WERI-Rb-1 (cell line): ENCODE measurements at places on chromosomes 7 and 10.

DNA sequence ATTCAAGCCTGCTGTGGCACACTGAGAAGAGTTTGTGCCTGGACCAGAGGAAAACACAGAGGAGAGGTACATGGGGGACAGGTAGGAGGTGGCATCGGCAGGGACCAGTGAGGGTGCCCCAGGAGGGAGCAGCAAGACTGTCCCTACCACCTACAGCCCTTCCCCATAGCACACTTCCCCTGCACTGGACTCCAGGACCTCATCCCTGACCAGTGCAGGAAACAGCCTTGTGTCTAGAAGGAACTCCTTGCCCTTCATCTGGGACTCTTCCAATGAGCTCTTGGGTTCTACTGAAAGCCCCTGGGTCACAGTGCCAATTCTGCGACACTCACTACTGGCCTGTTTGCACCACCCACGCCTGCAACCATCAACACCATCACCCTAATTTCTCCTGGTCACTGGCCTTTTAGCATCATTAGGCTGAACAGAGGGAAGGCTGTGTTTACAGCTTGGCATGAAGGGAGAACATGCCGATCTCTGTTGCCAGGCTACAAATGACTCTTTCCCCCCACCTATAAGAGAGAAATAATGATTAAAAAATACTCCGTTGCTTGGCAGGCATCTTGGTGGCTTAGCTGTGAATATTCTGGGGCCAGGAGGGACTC is 371.9 kb upstream of the ZMIZ1 start:
- no peak for DNase-seq

- no peak for DNase-seq
Observed at GRCh38 chr10:123906296-123906695, 14.7 kb upstream of the CPXM2 start.

- DNase-seq = no peak
Observed at GRCh38 chr10:124468624-124469023, 7.0 kb downstream of the LHPP start.

GRCh38 chr7:5597772-5598171 is 174.1 kb upstream of the TNRC18 start:
- peak; percentile 50 for DNase-seq

GRCh38 chr10:132332433-132332754 is 401 bp downstream of the LRRC27 start:
- no peak for DNase-seq

DNA sequence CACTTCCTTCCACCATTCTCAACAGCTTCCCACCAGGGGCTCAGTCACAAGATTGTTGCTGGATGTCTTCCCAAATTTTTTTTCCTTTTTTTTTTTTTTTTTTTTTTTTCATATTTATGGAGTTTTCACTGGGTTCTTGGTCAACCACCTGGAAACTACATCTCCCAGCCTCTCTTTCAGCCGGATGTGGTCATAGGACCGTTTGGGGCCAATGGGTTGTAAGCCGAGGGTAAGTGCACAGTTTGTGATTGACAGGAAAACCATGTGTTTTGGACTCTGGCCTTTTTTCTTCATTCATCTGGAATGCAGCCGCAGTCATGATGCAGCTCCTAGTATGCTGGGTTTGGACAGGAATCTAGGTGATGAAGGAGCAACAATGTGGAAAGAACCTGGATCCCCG is 337.1 kb upstream of the FOXK1 start:
- no peak for DNase-seq

DNA sequence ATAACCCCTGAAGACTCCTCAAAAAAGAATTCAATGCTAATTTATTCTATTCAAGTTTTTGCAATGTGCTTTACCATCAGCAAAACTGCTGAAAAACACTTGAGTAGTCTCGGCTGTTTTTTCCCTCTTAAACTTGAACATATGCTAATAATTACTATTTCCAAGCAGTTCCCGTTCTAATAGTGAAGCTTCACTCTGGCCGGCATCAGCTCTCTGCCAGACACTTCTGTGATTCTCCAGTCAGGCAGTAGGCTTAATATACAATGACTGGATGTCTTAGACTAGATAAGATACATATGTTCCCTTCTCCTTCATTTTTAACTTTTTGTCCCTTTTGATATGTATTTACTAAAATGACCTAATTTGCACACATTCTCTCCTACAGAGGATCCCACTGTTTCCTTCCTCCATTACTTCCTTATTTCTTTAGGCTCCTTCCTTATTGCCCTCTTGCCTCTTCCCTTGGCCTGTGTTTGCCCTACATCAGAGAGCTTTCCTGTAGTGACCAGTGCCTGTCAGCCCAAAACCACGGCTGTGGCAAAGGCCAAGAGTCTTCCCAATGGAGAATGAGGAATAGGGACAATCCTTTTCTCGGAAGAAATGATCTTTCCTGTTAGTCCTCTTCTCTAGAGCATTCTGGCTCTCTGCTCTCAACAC is 23.5 kb downstream of the HEPACAM2 start:
- no peak for DNase-seq

- DNase-seq = no peak
Observed at GRCh38 chr7:74040101-74040790, 12.3 kb downstream of the ELN start.

DNA sequence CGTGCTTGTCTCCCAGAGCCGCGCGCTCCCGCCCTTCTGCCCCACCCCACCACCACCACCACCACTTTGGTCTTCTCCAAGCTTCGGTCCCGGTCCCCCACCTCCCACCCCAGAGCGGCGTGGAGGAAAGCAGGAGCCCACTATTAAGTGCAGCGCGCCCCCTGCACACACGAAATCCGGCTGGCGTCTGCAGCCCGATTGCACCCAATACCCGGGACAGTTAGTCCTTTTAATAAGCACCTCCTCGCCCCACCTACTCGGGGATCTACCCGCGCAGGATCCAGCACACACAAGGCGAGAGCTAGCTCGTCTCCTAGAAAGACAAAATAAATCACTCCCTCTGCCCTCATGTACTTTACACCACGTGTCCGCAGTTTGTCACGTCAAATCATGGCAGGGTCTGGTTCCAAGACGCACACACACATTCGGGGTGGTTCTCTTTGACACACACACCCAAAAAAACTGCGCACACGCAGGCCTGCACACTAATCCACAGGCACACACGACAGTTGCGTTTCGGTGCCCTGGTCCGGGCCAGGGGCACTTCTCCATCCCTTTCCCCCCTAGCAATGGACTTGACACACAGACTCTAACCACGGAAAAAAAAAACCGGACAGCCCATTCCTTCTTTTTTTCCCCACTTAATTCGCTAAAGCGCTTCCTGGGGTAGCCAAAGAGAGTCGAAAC is 1.6 kb downstream of the SFMBT2 start:
- DNase-seq = no peak

DNA sequence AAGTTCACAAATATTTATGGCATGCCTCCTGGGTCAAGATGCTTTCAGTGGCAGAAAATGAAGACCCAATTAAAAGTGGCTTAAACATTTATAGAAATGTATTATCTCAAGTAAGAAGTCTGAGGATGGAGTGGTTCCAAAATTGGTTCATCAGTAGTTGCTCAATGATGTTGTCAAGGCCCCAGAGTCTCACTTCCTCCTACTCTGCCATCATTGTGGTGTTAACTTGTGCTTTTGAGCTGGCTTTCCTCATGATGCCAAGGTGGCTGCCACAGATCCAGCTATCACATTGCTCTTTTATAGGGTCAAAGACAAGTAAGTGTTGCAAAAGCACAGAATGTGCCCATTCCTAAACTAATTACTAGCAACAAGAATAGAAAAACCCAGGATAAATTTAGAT is 404.6 kb upstream of the NRP1 start:
- no peak for DNase-seq

- no peak for DNase-seq
Observed at GRCh38 chr7:88317422-88317821, 10.7 kb upstream of the STEAP4 start.

GRCh38 chr10:132399117-132400035 is 2.4 kb downstream of the PWWP2B start:
- DNase-seq = no peak

DNA sequence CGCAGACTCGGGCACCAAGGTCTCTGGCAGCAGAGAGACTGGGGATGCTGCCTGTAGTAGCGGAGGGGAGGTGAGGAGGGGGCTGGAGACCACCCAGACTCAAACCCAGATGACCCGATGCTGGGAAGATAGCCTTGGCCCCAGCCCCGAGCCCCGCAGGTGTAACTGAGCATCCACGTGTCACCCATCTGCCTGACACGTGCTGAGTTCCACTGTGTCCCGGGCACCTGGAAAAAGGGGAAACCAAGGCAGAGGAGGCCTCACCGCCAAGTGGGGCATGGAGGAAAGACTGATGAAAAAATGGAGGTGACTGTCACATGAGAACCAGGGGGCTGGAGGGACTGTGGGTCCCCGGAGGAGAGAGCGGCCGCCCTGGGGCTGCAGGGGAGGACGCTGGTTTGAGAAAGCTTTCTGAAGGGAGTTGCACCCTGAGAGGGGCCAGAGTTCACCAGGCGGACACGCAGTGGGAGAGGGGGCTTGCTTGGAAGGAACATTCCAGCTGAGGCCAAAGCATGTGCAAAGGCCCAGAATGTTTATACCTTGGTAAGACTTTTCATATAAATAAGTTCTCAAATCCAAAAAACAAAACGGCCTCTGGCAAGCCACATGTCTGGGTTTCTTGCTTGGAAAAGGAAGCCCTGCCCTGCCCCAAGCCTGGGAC is 27.4 kb upstream of the ELN start:
- DNase-seq = no peak

DNA sequence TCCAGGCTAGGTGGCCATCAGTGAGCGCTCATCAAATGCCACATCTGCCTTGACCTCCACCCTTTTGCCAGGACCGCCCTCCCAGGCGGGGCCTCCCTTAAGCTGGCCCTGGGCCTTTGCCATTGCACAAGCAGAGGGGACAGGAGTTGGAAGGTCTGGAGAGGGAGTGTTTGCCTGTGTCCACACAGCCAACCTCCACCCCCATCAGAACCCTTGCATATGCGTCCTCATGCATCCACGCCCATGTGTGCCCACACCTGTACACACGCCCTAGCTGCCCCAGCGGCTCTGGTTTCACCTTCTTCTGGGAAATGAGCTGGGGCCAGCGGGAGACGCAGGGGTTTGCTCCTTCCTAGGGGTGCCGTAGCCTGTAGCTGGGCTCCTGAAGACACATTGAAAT is 64.0 kb downstream of the NEURL1 start:
- no peak for DNase-seq

DNA sequence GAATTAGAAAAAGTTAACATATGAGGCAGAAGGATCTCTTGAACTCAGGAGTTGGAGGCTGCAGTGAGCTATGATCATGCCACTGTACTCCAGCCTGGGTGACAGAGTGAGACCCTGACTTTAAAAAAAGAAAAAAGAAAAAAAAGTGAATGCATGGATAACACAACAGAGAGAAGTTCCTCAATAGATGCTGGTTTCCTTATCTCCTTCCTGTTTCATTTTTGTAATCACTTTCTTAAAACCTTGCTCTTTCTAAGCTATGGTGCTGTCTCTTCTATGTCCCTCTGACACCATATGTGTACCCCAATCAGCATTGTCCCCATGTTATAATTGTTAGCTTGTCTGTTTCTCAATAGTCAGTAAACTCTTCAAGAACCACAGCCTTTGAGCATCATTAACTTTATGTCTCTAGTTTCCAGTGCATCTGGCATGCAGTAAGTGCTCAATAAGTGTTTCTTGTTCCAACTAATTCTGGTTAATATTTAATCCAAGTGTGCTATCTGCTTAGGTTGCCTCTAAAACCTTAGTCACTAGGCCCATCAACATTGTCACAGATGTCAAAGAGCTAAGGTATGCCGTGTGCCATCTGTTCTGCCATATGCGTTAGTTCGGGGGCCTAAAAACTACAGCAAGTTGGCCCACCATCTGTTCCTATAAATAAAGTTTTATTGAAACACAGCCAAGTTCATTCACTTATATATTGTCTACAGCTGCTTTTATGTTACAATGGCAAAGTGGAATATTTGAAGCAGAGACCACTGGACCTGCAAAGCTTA is 36.2 kb downstream of the MPP7 start:
- DNase-seq = no peak

DNA sequence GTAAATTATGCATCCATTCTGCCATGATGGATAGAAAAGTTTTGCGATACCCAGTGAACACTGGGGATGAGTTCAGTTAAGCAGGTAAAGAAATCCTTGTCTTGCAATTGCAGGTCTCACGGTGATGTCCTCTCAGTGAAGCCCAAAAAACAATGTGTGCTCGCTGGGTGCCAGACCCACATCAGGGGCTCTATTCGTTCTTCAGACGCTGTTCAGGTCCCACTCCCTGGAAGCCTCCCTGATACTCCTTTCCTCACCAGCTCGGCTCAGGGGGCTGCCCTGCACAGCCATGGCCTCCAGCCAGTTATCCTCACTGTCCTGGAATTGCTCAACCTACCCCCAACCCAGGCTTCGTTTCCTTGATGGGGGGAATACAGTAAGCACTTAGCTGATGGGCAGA is 323.5 kb downstream of the ADARB2 start:
- no peak for DNase-seq

DNA sequence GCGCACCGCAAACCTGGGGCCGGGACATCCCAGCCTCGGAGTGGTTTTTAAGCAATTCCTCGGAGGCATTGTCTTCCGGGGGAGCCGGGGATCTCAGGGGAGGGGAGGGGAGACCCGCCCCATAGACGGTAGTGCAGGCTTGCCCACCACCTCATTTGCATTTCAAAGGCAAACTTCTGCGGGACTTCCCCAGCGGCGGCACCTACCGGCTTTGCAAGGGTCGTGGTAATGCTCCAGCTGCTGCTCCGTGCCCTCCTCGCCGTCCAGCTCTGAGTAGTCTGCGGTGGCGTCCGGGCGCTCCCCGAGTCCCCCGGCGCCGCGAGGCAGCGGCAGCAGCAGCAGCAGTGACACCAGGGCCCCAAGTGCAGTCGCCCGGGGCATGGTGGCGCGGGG is 425 bp downstream of the TLL2 start:
- no peak for DNase-seq

DNA sequence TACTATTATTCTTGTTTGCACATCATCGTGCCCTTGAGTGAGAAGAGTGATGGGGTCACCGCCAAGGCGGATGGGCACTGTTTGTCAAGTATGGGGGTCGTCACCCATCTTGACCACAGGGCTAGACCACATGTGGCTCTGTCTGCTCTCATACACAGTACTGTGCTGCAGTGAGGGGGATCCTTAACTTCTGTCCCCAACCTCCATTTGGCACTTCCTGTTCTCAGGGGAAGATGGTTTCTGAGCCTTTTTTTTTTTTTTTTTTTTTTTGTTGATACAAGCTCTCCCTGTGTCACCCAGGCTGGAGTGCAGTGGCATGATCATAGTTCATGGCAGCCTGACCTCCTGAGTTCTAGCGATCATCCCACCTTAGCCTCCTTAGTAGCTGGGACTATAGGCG is 13.6 kb downstream of the WBP1L start:
- DNase-seq = no peak

GRCh38 chr7:102117743-102118142 is 168.9 kb upstream of the SH2B2 start:
- DNase-seq = no peak

DNA sequence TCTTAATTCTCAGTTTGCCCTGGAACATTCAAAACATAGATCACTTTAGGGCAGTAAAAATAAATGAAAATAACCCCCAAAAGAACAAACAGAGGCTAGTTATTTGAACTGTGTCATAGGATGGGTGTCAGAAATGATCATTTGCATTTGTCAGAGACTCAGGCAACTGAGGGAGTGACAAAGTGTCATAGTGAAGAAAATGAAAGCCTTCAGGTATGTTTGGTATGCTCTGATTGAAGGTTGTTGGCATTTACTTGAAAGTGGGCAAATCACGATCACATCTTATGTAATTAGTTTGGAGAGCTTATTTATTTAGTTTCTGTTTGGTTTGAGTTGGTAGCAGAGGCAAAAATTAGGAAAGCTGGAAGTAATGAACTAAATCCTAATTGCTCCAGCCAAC is 880.9 kb downstream of the ANKRD7 start:
- DNase-seq = no peak
